ENCODE measurements at places on chromosomes 1 and 21.

DNA sequence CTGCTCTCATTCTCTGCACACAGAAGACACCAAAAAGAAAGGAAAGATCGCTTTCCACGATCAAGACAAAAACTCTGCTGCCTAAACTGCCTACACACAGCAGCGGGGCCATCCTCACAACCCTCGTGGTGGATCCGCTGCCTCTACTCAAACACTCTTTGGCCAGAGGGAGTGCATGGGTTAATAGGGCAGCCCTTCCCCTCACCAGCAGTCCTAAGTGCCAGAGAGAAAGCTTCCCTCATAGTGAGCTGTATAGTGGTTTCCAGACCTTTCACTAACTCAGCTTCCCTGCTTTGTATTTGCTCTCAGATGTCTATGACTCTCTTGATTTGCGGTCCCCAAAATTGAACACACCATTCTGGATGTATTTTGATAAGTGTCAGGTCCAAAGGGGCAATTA lies 30.9 kb downstream of the GPR161 start:
- DNase-seq = no peak

- no peak for DNase-seq
Measured at GRCh38 chr1:245751726-245752470, 597.1 kb downstream of the KIF26B start.

- DNase-seq = no peak
Measured at GRCh38 chr1:220330265-220330664, 58.0 kb upstream of the RAB3GAP2 start.

DNA sequence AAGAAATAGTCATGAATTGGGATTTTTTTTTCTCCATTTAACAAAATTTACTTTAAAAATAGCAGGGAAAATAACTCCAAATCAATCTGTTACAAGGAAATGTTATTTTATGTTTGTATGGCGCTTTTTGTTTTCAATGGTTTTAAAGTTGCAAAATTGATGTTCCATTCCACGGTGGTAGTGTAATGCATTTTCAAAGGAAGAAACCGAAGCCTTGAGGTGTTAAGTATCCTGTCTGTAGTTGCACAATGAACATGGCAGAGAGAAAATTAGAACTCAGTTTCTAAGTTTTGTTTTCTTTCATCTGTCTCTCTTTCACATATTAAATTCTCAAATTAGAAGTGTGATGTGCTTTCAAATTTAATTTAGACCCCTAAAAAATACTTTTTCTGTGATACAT lies 841.8 kb downstream of the USP25 start:
- no peak for DNase-seq

GRCh38 chr1:60035921-60036320 lies 37.6 kb downstream of the C1orf87 start:
- no peak for DNase-seq

- DNase-seq = no peak
Measured at GRCh38 chr1:13824626-13825025, 124.6 kb downstream of the PRDM2 start.

- DNase-seq = no peak
Measured at GRCh38 chr1:36964830-36965229, 69.5 kb downstream of the GRIK3 start.

DNA sequence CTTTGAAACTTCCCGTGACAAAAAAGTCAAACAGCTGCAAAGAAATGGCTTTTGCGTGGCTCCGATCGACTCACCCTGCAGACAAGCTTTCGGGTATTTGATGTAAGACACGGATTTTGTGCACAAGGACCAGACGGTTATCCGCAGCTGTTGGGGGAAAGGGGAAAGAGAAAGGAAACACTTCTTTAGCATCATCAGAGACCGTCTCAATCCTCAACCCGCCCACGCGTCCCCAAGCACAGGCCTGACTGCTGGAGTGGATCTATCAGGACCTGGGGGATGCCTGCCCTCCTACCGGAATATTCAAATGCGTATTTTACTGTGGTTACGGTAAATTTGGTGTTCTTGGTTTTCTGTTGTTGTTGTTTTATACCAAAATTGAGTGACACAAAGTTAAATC lies 11.2 kb downstream of the WRAP73 start:
- DNase-seq = no peak

Data from effector memory CD8-positive, alpha-beta T cell (primary cell).